ENCODE measurements at places on chromosomes 6 and 20.
A peak's percentile ranks its signal among the peaks of the same experiment; 100 is the strongest.

GRCh38 chr20:60586269-60587050 lies 628.2 kb downstream of the CDH26 start:
- ATAC-seq, result no peak

DNA sequence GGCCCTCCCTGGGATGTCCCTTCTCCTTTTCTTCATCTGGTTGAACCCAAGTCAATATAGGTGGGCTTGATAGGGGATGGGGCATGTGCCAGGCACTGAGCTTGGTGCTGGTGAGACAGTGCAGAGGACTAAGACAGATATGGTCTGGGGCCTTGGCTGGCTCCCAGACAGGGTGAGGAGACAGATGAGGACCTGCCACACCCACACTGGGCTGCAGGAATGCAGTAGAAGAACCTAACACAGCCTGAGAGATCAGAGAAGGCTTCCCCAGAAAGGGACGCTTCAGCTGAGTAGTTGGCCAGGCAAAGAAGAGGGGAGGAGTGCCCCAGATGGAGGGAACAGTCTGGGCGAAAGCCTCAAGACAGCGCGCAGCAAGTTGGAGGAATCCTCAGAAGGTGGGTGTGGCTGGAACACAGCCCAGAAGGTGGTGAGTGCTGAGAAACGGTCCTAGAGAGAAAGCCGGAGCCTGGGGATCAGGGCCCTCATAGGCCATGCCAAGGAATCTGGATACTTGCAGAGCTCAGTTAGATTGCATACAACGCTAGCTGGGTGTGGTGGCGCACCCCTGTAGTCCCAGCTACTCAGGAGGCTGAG lies 26.4 kb downstream of the CD40 start:
- ATAC-seq, result no peak

DNA sequence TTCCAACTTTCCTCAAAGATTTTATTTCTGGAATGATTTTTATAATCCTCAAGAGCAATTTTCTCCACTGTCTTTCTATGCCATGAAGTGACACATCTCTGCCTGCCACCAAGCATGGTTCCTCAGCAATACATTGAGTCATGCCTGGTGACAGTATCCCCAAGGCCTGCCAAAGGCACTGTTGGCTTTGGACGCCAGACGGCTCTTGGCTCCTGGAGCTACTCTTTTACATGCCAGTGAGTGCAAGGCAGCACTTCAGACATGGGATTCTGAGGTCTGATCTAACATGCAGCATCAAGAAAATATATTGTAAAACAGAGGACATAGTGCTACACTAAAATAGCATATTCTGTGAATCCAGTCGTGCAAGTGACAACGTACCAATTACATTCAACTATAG lies 20.1 kb upstream of the PLEKHG1 start:
- no peak for ATAC-seq

DNA sequence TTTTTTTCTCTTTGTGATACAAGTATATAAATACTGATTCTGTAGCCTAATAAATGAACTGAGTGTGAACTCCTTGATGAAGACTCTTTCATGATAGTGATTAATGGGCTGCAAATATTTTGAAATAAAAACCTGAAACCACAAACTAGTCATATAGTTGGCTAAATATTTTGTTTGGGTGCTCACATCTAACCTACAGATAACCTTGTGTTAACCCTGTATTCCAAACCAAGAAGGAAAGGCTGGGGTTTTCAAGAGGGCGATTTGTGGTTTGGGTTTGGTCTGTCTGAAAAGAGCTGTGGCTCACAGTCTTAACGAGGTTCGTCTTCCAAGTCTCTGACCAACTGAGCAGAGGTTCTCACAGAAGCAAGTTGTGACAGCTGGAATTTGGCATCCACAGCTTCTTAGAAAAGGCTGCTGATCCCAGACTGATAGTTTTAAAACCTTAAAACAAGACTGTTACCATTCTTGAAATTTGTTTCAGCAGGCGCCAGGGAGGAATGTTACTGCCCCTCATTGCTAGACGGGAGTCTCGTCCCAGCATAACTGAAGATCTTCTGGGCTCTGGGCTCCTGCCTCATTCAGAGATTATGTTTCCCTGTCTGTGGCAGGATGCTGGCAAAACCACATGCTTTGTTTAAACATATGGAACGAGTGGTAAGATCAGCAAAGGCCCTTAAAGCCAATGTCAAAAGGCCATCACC lies 736.4 kb upstream of the MARCKS start:
- ATAC-seq, result peak; percentile 87

DNA sequence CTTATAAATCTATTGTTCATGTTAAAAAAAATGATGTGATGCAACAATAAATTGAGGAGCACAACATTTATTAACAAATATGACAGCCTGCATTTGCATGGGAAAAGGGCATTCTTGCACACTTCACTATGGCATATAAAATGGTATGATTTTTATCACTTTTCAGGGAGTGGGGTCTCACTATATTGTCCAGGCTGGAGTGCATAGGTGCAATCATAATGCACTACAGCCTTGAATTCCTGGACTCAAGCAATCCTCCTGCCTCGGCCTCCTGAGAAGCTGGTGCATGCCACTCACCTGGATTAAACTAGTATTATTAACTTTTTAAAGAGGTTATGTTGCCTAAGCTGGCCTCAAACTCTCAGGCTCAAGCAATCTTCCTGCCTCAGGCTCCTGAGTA lies 11.4 kb downstream of the NUP43 start:
- no peak for ATAC-seq

DNA sequence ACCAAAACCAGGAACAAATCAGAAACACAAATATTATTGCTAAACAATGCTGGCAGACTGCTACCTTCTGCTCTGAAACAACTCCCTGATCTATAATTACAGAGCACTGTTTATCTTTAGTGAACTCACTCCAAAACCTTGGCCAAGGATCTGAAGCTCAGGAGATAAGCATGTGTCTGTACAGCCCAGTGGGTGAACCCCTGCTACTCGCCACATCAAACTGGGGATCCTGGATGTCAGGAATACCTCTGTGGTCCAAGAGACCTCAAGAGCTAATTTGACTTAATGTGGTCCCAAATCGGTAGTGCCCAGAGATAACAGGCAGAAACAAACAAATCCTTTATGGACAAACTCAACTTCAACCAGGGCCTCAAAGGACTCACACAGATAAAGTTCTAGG lies 381.8 kb downstream of the KIF16B start:
- no peak for ATAC-seq

- ATAC-seq, result no peak
Observed at GRCh38 chr20:58040447-58041290, 187.8 kb downstream of the ANKRD60 start.

- no peak for ATAC-seq
Observed at GRCh38 chr6:157253699-157254098, 69.6 kb downstream of the TMEM242 start.

DNA sequence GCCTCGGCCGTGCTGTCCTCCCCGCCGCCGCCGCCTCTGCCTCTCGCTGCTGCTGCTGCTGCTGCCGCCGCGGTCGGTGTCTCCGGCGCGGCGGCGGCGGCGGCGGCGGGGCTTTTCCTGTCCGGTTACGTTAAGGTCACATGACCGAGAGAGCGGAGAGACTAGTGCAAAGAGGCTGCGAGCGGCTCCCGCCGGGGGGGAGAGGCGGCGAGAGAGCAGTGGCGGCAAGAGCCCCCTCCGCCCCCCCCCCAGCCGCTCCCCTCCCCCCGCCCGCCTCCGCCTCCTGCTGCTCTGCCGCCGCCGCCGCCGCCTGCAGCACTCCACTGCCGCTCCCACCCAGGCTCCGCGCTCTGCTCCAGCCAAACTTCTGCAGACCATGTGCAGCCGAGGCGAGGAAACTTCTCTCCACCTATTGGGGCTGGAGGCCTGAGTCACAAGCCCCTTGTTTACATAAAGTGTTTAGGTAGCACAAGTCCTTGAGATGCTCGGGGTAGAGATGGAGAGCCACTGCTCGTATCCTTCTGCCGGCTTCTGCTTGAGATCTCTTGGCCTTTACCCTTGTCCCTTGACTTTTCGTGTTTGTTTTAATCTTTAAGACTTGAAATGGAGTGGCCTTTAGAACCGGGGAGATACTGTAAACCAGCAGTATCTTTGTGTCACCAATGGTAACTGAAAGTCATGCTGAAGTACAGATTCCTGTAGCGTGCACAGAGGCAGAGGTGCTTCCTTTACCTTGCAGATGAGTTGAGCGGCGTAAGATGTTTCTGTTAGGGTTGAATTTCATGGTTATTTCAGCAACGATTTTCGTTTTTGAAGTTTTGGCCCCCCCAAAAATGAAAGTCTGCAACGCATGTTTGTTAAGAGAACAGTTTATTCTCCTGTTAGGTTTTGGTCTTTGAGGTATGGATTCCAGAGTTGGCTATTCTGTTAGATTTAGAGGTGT lies at the start of gene ZBTB2:
ZBTB2 (minus strand) TSS at position 89 of the 943 bp plus-strand sequence. CDS start 17,922 bp downstream, outside the sequence.
- peak; percentile 24 for ATAC-seq

DNA sequence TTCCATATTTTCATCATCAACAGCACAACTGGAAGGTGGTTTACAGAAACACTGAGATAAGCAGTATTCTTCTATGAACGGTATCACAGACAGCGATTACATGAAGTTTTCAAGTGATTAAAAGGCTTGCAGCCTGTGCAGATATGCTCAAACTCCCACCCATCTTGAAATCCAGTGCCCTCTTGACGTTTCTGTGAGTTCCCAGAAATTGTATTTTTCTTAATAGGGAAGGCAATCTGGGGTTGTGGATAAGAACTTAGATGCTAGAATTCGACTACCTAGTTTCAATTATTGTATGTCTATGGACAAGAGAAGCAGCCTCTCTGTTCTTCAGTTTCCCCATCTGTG lies 290.3 kb downstream of the ZNF217 start:
- no peak for ATAC-seq

- no peak for ATAC-seq
Observed at GRCh38 chr6:70394518-70395300, 18.6 kb upstream of the FAM135A start.

DNA sequence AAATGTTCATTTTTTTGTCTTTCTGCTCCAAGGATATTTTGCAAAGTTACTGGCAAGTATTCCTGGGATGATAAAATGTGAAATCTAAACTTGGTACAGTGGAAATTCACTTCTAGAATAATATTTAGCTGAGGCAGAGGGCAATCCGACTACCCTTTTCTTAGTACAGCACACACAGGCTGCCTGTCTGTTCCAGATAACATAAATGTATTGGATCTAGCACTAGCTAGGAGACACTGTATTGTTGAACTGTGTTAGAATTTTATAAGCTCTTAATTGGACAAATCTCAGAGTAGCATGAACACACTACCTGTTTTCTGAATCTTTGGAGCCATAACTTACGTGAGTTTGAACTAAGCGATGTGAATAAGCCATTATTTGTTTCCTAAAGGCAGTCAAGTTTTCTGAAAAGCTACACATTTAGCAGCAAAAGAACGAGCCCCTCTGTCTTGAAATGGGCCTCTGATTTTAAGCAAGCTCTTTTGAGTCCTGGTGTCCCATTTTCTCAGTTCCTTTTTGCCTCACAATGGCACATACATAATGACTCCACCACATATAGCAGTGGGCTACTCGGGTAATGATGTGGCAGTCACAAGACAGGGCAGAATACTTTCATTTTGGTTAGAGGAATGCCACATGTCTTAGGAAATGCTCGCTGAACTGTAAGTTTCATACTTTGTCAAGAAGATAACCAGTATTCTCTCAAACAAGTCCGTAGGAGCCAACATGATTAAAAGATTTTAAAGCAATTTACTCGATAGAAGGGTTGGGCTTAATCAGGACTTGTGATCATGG lies 116.5 kb upstream of the ESR1 start:
- ATAC-seq, result peak; percentile 71

GRCh38 chr6:89525786-89526562 lies 93.0 kb downstream of the ANKRD6 start:
- no peak for ATAC-seq

DNA sequence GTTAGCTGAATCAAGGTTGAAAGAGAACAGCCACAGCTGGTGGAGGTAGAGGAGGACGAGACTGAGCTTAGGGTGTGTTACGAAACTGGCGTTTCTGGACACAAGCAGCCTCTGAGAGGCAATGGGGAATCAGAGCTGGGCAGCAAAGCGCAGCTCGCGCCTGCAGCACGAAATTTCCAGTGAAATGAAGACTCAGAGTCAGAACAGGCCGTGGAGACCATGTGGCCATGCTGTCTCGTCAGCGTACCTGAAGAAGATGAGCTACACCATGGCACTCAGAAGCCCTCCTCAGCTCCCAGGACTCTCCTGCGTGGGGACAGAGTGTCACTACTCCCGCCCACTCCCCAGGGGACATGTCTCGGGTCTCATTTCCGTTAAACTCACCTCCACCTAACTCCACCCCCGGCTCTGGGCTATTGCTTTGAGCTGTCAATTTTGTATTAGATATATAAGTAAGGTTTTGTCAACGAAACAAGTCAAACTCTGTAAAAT lies 256.9 kb downstream of the ERMARD start:
- no peak for ATAC-seq
